Activated T-cell treated with anti-CD3 and anti-CD28 coated beads for 24 hours (primary cell): ENCODE measurements at places on chromosomes 1 and 21.

DNA sequence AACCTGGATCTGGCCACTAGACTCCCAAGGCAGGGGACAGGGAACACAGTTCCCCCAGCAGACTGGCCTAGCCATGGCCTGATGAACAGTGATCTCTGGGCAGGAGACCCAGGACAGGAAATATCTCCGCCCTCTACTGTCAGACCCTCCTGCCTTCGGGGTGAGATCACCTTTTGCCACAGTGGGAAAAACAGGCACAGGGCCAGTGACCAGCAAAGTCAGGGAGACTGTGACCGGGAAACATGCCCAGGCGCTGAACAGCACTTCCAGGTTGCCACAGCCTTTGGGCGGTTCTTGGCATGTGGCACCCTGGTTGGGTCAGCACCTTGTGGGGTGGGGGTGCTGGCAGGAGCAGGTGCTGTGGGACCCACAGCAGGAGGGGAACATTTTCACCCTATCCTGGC lies 8.9 kb upstream of the ZNF669 start:
- DNase-seq: no peak

DNA sequence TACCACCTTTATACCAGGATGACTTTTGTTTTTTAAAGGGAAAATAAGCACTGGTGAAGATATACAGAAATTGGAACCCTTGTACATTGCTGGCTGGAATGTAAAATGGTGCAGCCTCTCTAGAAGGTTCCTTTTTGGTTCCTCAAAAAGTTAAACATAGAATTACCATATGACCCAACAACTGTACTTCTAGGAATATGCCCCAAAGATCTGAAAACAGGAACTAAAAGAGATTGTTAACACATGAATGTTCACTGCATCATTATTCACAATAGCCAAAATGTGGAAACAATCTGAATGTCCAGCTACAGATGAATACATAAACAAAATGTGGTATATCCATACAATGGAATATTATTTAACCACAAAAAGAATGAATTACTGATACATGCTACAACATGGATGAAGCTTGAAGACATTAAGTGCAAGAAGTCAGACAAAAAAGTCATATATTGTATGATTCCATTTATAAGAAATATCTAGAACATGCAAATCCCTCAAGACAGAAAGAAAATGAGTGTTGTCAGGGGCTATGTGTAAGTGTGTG lies 84.9 kb upstream of the DMRTA2 start:
- no peak for DNase-seq

- no peak for DNase-seq
Measured at GRCh38 chr1:19682901-19683300, 18.2 kb downstream of the HTR6 start.

GRCh38 chr1:46248122-46248920 lies 758 bp downstream of the RAD54L start:
- DNase-seq: no peak

GRCh38 chr1:21090463-21090862 lies 86.2 kb downstream of the EIF4G3 start:
- DNase-seq: no peak

DNA sequence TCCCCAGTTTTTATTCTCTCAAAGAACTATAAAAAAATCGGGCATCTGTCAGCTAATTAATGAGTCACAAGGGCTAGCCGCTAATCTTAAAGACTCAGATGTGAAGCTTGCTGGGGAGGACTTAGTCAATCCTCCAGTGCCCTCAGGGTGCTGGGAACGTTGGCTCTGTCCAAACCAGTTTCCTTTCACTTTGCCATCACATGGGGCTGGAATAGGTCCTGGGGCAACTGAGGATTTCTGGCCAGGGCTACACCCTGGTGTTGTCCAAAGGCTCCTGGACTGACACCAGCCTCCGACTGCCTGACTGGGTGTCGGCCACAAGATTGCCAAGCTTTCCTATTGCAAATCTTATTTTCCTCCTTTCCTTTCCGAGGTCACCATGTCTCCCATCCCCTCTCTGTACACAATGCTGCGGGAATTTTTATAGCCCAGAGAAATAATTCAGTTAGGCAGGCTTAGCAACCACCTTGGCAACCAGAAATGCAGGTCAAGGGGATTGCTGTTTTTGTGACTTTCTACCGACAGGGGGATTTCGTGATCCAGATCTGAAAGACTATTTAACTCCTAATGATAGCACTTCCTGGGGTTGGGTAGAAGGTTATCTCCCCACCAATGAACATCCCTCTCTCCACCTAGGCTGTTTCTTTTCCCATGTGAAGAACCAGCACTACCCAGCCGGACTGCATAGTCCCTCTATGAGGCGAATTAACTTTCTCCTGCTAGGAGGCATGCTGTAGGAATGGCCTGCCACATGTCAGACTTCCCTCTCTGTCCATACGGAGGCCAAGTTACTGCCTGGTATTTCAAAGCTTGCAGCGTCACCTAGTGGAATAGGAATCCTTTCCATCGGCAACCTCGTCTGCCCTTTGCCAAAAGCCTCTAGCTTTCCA lies 29.9 kb upstream of the CTBS start:
- no peak for DNase-seq

DNA sequence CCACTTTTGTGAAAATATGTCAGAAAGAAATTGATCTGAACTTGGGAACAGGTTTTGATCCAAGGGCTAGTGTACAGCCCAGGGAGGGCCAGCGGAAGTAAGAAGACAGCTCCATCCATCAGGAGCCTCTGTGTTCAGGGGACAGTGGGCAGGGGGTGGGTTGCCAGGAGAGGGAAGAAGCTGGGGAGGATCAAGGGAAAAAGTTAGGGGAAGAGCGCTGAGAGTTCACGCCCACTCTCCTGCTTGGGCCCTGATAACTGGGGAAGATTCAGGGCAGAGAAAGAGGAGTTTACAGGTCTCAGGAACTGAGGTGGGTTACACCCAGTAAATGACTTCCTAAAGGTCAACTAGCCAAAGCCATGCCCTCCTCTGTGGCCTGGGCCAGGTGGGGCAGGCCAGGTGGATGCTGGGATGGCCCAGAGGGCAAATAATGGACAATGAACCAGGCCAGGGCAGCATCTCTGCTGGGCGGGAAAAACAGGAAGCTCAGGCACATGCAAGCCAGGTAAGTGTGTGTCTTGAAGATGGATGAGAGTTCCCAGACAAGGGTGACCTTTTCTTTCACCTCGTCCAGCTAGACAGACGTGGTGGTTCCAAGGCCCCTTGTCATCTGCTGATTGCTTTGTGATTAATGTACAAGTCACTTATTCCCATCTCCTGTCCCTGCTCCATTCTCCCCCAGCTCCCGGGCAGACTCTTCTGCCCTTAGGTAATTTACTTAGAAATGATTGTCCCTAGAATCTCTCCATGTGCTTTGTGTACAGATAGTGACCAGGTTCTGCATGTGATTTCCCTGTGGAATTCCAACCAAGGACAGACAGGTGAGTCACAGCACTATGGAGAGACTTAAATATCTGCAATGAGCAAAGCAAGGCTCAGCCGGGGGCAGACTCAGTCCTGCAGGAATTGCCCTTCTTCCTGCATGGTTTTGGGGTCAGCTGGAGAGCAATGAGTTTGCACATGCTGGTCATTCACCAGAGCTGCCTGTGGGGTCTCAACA lies 57.0 kb downstream of the MDM4 start:
- DNase-seq: no peak

GRCh38 chr1:182268669-182269068 lies 122.9 kb downstream of the GLUL start:
- no peak for DNase-seq

DNA sequence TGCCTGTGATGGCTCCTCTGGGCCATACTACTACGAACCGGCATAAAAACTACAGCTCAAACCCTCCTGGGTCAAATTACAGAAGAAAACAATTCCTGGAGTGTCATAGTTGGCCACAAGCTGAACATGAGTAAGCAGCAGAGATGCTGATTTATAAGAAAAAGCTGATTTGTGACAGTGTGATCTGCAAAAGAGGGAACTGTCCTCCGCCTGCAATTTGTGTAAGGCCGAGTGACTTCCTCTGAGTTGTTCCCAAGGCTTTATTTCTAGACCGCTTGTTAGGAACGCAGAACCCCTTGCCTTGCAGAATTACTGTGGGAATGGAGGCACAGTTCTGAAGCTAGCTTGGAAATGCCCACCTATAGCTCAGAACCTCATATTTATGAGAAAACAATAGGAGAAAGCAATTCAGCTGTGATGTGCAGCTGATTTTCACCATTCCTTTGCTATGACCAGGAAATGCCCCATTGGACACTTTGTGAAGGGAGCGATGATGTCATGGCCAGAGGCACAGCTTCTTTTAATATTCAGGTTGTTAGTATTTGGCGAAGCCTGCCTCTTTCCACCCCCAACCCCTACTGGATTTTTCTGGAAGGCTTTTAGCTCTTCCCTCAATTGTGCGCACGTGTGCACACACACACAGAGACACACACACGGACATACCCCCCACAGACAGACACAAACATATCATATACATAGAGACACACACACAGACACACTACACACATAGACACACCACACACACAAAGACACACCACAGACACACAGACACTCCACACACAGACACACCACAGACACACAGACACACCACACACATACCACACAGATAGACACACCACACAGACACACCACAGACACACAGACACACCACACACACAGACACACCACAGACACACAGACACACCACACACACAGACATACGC lies 47.6 kb downstream of the IER5 start:
- DNase-seq: no peak

- DNase-seq: no peak
Measured at GRCh38 chr1:165924117-165924516, 96.7 kb downstream of the UCK2 start.
